ENCODE measurements at places on chromosomes 11 and 22. TPM values are rescaled to one million over a fixed set of nuclear protein-coding genes. Genes with fewer than 3 reads are reported as not detected.

UBQLNL gene
- 1.2 TPM for total RNA-seq

PRR33 gene
- 0.16 TPM for total RNA-seq

OR2AG1 gene
- not detected for total RNA-seq

LRRC75B gene
- 16.0 TPM for total RNA-seq

PRDX5 gene
- 121 TPM for total RNA-seq

OR8G5 gene
- total RNA-seq = not detected

ZNF408 gene
- total RNA-seq = 9.0 TPM

LBHD1 gene
- total RNA-seq = 6.0 TPM

KCTD17 gene
- 34.6 TPM for total RNA-seq

ZNF70 gene
- 11.4 TPM for total RNA-seq

GAS2 gene
- 60.0 TPM for total RNA-seq

DGAT2 gene
- 5.2 TPM for total RNA-seq

P2RY6 gene
- total RNA-seq = 0.44 TPM

JAM3 gene
- total RNA-seq = 125 TPM

RASSF10 gene
- total RNA-seq = 2.0 TPM

FAM83F gene
- 3.4 TPM for total RNA-seq

GLYATL1B gene
- not detected for total RNA-seq

Data from camera-type eye (tissue), 1 donor.